ENCODE measurements at places on chromosomes 7 and 10.

- no peak for DNase-seq
- no peak overlapping the region for H3K4me3 ChIP-seq
- peaks cover 55% of the 10 kb centered on the region for H3K4me1 ChIP-seq
Measured at GRCh38 chr10:110827410-110827809, 44.3 kb upstream of the PDCD4 start.

DNA sequence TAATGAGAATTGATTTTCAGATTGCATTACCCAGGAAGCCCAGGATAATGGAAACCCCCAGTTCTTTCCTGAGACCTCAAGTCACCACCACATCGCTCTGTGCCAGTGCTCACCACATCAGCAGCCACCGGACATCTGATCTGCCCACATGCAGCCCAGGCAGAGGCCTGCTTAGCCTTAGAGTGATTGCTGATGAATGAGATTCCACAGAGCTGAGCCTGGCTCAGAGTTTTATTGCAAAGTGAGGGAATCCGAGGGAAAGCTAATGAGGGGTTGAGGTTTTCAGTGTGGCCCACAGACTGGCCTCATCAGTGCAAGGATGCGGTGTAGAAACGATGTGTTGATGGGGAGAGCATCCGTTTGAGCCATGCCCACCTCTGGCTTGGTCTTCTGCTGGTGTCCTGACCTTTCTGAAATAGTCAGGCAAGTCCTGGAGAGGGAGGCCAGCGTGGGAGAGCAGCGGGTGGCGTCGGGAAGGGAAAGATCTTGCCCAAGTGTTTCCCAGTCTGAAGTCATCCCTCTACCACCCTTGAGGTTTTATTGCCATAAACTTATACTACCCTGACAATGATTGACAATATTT, 120.3 kb downstream of the ITIH5 start:
- no peaks in the 10 kb centered on the region for H3K27me3 ChIP-seq
- H3K4me1 ChIP-seq, result peaks cover 7% of the 10 kb centered on the region
- H3K36me3 ChIP-seq, result no peaks in the 10 kb centered on the region
- H3K4me3 ChIP-seq, result no peak overlapping the region
- DNase-seq, result no peak
- H3K27ac ChIP-seq, result no peak overlapping the region

GRCh38 chr10:59346321-59346720, 16.0 kb downstream of the FAM13C start:
- no peak for DNase-seq
- no peak overlapping the region for H3K4me3 ChIP-seq
- H3K36me3 ChIP-seq, result peaks cover 5% of the 10 kb centered on the region
- H3K27ac ChIP-seq, result no peak overlapping the region
- no peaks in the 10 kb centered on the region for H3K4me1 ChIP-seq

DNA sequence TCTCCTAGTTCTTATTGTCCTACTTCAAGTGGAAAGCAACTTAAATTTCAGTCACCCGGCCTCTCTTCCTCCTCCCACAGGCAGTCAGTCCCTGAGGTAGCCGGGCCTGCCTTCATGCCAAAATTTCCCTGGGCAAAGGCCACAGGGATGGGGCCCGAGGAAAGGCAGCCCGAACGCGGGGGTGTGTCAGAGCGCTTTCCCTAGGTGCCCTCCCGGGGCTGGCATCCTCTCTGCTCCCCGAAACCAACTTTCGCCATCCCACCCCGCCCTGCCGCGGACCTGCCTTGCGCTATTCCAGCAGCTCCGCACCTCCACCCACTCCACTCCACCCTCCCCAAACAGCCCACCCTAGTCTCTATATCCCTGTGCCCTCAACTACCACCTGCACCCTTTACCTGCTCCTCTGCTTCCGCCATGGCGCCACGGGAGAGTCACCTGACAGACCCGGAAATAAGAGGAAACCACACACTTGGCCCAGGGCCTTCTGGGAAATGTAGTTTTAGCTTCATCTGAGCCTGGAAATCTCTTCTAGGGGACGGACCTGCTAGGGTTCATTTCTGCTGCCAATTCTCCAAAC, at the start of gene VPS41:
Gene VPS41 (minus strand): TSS at position 433 of the 577 bp plus-strand sequence. CDS start 17 bp downstream, at position 416.
- H3K27me3 ChIP-seq, result no peaks in the 10 kb centered on the region
- no peaks in the 10 kb centered on the region for H3K36me3 ChIP-seq
- peaks cover 11% of the 10 kb centered on the region for H3K4me1 ChIP-seq
- peak within 1 kb of the TSS; percentile 70 for H3K4me3 ChIP-seq
- peak within 1 kb of the TSS; percentile 51 for H3K27ac ChIP-seq
- no peak for DNase-seq

- no peaks in the 10 kb centered on the region for H3K27me3 ChIP-seq
- peaks cover 78% of the 10 kb centered on the region for H3K4me1 ChIP-seq
- H3K36me3 ChIP-seq, result no peaks in the 10 kb centered on the region
- no peak for DNase-seq
- peak overlapping the region; percentile 85 for H3K27ac ChIP-seq
Measured at GRCh38 chr7:2633538-2634266, 1.9 kb downstream of the TTYH3 start.

DNA sequence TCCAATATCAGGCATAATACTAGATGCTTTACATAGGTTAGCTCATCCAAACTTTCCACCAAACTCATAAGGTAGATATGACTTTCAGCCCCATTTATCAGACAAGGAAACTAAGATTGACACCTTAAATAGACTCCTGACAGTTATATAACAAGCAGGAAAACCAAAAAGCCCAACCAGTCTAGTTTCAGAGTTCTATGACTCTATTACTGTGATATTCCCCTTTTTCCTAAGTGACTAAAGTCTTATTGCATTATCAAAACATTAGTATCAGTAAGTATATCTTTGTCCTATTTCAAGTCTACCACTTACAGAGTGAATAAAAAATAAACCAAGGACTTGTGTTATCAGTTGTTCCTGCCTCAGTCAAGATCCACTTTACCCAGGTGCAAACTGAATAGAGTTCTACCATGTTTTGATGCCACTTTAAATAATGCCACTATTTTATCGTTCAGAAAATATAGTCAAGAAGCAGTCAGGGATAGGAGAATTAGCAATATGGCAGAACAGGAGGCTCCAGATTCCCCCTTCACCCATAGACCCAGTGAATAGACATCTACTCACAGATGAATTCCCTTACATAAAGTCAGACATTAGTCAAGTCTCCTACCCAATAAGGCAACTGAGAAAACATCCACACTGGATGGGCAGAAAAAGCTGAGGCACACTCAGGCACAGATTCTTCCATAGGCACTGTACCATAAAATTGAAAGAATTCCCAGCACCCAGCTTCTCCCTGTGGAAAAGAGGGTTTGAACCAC, 74.1 kb downstream of the CRPPA start:
- H3K36me3 ChIP-seq, result no peaks in the 10 kb centered on the region
- H3K4me1 ChIP-seq, result peaks cover 7% of the 10 kb centered on the region
- no peak overlapping the region for H3K27ac ChIP-seq
- no peak overlapping the region for H3K4me3 ChIP-seq
- DNase-seq, result no peak

All from vagina (tissue), 2 donors.